ENCODE measurements at places on chromosomes 5 and 9.

GRCh38 chr9:79129865-79130480 lies 441.8 kb upstream of the TLE4 start:
- DNase-seq: no peak

DNA sequence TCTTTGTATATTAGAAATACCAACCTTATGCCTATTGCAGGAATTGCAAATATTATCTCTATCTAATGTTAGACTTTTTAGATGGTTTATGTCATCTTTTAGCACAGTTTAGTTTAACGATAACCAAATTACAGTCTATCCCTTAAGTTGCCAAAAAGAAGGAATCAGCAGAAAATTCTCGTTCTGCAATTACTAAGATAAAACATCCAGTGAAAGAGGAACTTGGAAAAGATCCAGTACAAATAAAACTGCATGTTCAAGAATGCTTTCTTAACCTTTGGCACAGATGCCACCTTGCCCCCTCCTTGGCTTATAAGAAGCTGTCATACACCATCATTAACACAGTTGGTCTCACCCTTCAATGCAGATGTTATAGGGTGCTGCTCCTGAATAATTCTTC lies 124.0 kb downstream of the SEMA5A start:
- DNase-seq: no peak

DNA sequence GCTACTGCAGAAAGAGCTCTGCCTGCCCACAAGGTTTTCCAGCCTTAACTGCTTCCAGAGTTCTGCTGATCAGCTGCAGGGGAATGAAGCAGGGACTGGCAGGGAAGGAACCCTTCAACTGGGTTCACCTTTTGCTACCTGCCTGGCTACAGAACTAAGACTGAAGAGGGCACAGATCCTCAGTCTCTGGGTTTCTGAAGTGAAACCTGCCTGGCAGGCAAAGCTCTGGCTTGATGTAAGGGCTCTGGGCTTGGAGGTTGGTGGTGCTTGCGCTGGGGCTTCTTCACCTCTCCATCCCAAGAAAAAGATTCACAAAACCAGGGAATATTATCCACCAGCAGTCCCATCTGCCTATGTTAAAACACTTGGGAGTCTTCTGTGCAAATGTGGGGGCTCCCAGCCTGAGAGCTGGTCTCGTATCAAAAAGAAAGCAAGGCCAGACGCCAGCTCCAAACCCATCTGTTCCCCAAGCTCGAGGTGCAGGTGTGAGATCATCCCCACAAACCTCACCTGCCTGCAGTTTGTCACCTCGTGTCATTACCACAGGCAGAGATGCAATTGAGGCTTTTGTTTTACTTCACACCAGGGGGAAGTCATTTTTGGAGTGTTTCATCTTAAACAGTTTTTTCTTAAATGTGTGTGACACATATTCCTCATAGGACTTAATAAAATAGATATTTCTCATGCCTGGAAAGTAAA lies 58.3 kb downstream of the BNC2 start:
- no peak for DNase-seq

DNA sequence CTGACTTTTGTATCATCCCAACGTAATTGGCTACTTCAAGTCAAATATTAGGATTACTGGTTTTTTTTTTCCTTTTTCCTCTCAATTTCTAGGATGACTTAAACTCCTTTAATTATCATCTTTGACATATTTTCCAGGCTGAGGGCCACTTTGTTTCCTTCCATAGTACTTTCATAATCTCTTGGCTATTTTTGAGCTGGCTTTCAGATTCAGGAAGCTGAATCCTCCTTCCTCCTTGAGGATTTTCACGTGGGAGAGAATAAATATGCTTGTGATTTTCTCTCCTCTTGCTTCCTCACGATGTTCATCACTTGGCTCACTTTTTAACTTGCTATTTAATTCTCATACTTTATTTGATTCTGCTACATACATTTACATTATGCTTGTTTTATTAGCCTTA lies 88.1 kb downstream of the ITGA1 start:
- no peak for DNase-seq

GRCh38 chr5:171724468-171725204 lies 61.0 kb upstream of the SMIM23 start:
- no peak for DNase-seq

Measured in iPS DF 19.7 (cell line).